ENCODE measurements at places on chromosomes 5 and 9.

DNA sequence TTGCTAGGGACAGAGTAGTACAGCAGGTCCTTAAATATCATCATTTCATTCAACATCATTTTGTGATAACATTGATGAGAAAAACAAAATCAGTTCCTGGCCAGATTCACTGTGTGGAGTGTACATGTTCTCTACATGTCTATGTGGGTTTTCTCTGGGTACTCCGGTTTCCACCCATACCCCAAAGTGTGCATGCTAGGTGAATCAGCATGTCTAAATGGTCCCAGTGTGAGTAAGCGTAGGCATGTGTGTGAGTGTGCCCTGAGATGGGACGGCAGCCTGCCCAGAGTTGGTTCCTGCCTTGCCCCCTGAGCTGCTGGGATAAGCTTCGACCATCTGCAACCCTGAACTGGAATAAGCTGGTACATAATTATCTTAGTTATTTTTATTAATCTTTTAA is 16.5 kb upstream of the GLIS3 start:
- DNase-seq, result no peak

GRCh38 chr9:80097476-80097875 is 525.7 kb downstream of the TLE4 start:
- no peak for DNase-seq

DNA sequence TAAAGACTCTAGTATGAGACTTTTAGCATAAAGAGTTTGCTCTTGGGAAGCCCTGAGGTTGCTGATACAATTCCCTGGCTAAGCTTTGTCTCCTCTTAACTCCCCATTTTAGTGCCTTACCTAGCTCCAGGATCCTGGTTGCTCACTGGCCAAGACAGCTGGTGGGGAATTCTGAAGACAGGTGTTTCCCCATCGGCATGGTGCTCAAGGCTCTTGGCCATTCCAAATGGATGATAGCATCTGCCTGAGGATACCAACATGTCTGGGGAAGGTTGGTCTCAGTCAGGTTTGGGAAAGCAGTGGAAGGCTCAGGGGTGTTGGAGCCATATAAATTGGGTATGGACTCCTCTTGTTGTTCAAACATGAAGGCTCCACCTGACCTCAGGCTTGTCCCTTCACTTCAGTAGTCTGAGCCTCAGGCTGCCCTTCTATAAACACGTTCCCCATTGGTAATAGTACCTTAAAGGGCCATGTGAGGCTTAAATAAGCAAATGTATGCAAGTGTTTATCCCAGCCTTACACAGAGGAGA is 44.5 kb upstream of the CXCL14 start:
- DNase-seq, result no peak

DNA sequence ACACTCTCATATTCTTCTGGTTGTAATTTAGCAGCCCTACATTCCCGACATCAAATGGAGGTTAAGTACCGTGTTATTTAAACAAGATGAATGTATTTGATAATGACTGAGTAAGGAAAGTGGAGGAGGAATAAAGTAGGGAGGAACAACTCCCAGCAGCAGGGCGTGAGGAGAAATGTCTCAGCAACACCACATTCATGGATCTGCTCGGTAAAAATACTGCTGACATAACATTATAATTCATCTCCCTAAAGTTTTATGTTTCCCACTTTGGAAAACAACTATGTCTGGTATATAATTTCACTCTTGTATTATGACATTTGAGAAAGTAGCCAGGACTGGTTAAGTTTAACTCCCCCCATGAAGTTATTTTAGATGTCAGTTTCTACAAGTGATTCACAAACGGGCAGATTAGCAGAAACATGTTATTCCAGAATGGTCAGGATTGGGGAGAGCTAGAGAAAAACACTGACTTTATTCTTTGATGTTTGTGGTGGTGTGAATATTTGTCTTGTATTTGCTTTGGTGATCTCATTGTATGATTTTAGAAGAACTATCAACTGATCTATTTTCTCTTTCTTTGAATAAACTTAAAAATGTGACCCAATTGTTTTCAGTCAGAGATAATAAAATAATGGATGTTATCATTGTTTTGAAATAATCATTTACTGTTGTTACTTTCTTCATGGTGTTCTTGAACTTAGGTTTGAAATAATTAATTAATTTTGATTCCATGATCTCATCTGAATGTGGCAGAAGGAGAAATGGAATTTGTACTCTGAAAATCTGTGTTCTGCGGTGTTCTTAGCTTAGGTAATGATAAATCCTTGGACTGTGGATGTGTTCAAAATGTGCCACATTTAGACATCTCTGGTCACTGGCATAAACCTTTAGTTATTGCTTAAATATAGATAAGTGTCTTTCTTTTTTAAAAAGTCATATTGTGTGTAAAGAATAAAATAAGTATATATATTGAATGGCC is 303.6 kb upstream of the ZNF608 start:
- no peak for DNase-seq

DNA sequence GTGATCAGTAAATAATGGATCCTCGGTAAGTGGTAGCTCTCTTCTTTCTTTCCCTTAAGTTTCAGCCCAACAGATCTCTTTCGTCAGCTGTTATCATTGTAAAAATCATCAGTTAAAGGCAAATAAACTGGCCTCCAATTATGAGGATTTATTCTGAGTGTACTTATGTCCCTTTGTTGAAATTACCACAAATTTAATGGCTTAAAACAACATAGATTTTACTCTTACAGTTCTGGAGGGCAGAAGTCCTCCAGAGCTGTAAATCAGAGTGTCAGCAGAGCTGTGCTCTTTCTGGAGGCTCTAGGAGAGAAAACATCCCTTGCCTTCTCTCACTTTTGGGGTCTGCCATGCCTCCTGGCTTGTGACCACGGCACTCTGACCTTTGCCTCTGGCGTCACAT is 104.6 kb downstream of the INSYN2B start:
- DNase-seq, result no peak

GRCh38 chr9:13264788-13265187 is 14.7 kb downstream of the MPDZ start:
- no peak for DNase-seq

- DNase-seq, result no peak
Observed at GRCh38 chr5:176888016-176888864, 10.9 kb downstream of the HK3 start.
